Adrenal gland (tissue), 19 donors: ENCODE measurements at places on chromosomes 13 and 19.

- DNase-seq = no peak
These were observed 6.1 kb upstream of the ECH1 start for GRCh38 chr19:38837656-38838121.

DNA sequence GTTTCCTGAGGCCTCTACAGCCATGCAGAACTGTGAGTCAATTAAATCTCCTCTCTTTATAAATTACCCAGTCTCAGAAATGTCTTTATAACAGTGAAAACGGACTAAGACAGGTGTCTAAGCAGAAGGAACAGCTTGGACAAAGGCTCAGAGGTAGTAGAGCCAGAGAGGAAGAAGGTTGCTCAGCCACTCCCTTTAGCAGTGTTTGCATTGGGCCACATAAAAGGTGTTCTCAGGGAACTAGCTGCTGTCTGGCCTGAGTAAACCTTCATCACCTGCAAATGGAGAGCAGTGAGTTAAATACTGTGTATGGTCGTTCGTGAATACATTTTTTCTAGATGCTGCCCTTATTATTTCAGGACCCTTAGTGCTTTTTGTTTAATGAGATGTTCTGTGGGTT, 383.4 kb downstream of the EFNB2 start:
- no peak for DNase-seq

DNA sequence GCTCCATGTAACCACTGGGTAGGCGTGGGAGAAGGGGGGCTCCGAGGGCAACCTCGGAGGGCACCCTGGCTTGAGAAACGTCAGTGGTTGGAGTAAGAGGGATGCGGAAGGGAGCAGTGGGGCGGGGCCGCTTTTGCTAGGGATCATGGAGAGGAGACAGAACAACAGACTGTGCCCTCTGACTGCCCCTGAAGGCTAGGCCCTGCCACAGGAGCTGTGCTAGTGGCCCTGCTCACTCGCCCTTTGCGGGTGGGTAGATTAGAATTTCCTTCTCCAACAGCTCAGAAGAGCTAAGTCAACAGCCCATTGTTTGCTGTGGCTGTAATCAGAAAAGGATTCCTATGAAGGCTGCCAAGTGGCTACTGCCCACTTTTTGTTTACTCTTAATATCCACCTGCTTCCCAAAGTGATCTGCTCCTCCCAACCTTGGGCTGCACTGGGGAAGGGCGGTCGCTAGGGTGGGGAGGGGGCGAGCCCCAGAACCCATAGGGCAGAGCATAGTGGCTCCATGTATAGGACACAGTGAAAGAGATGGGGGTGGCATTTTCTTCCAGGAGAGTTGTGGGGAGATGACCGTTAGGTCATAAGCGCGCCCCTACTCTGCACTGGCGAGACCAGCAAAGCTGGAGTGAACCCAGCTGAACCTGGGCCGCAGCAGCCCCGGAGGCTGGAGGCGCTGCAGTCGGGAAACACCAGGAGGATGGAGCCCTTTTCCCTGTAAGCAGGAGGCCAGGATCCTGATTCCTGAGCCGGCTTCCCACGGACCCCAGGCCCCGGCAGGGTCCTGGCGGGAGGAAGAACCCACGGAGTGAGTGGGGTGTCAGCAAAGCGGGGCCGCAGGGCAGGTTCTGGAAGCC, 1.9 kb upstream of the C1QTNF9 start:
- no peak for DNase-seq

GRCh38 chr19:35195830-35196229, 32.7 kb downstream of the FAM187B start:
- no peak for DNase-seq

DNA sequence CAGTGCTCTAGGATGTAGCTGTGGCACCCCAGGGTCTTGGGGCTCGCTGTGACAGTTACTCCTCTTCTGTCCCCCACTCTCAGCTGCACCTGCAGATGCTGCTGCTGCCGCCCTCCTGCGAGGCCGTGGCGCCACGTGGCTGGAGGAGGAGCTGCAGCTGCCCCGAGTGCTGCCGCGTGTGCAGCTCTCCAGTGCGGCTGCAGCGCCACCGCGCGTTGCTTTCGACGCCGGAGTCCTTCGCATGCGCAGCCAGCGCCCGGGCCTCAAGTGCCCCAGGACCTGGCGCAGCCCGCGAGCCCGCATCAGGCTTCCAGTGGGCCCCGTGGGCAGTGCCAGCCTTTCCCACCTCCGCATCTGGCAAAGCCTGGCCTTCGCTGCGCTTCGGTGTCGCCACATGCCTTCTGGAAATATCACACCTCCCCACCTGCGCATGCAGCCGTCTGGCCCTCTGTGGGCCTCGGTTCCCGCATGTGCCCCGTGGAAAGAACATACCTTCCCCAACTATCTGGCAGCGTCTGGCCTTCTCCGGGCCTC, 692 bp upstream of the ZNF580 start:
- DNase-seq = peak; percentile 80

GRCh38 chr19:1082165-1082927, 12.8 kb downstream of the POLR2E start:
- DNase-seq = peak; percentile 79

DNA sequence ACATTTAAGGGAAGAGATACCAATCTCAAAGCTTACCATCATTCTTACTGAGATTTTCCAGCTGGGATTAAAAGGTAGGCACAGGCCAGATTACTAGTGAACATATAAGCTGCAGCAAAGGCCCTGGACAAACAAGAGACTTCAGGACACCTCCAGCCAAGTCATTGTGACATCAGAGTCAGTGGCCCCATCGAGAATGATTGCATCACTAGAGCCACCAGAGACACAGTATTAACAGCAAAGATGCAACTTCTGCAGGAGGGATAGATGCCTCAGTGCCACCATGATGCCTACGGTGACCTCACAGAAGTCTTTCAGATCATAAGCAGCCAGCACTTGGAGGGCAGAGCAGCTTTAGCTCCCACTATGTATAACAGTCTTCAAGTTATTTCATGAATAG, 8.6 kb downstream of the RUBCNL start:
- no peak for DNase-seq

GRCh38 chr19:40995355-40995754, 4.3 kb downstream of the CYP2B6 start:
- DNase-seq = no peak

- DNase-seq = no peak
These were observed 56.5 kb downstream of the INTS6 start for GRCh38 chr13:51396352-51396751.

GRCh38 chr19:45814851-45815480, at the start of gene RSPH6A:
RSPH6A (minus strand) TSS chr19:45815308; CDS start chr19:45815176, 132 bp downstream.
- DNase-seq = no peak

DNA sequence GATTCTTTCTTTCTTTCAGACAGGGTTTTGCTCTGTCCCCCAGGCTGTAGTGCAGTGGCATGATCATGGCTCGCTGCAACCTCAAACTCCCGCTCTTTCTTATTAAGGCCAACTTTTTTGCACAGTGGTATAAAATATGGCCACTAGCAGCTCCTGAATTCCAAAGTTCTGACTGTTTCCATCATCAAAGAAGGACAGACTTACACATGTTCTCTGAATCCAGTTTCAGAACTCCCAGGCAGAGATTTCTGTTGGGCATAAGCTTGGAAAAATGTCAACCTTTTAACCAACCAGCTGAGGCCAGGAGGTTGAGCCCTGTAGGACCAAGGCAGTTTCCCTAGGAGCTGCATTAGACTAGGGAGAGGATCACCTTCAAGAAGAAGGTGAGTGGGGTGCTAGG, 184.1 kb downstream of the HS6ST3 start:
- no peak for DNase-seq

DNA sequence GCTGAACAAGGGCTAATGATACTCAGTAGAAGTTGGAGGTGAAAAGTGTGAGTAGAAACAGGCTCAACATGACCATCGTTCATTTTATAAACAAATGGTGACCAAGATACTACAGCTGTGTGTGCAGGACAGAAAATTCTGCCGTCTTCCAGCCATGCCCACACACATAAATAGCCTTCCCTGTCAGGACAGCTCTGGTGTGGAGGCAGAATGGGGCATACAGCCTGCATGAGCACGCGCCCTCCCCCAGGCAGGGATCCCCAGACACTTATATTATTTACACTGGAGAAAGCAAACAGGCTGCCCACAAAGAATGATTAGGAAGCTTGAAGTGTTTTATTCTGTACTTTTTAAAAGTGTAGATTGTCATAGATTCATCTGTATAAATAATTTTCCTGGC, 20.4 kb downstream of the GJA3 start:
- no peak for DNase-seq

GRCh38 chr19:56101095-56101494, 20.0 kb downstream of the ZNF787 start:
- DNase-seq = no peak

- peak; percentile 40 for DNase-seq
These were observed 72.1 kb upstream of the MYCBP2 start for GRCh38 chr13:77398825-77399620.

DNA sequence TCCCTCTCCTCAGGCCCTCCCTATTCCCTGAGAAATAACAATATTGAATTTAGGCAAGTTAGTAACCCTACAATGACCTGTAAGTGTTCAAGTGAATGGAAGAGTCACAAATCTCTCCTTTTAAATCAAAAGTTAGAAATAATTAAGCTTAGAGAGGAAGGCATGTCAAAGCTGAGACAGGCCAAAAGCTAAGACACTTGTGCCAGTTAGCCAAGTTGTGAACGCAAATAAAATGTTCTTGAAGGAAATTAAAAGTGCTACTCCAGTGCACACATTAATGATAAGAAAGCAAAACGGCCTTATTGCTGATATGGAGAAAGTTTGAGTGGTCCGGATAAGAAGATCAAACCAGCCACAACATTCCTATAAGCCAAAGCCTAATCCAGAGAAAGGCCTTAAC, 120.9 kb downstream of the RBM26 start:
- DNase-seq = no peak

GRCh38 chr19:28482221-28482620, 730.7 kb downstream of the UQCRFS1 start:
- no peak for DNase-seq

DNA sequence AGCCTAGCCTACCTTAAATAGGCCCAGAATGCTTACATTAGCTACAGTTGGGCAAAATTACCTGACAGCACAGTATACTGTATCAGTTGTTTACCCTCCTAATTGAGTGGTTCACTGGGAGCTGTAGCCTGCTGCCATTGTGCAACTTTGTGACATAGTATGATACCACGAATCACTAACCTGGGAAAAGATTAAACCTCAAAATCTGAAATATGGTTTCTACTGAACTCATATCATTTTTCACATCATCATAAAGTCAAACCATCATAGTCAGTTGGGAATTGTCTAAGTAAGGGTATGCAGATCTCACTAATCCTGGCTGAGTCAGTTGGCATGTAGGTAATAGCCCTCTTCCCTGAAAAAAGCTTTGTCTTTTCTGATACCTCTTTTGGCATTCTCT, 9.2 kb downstream of the PAN3 start:
- DNase-seq = no peak

DNA sequence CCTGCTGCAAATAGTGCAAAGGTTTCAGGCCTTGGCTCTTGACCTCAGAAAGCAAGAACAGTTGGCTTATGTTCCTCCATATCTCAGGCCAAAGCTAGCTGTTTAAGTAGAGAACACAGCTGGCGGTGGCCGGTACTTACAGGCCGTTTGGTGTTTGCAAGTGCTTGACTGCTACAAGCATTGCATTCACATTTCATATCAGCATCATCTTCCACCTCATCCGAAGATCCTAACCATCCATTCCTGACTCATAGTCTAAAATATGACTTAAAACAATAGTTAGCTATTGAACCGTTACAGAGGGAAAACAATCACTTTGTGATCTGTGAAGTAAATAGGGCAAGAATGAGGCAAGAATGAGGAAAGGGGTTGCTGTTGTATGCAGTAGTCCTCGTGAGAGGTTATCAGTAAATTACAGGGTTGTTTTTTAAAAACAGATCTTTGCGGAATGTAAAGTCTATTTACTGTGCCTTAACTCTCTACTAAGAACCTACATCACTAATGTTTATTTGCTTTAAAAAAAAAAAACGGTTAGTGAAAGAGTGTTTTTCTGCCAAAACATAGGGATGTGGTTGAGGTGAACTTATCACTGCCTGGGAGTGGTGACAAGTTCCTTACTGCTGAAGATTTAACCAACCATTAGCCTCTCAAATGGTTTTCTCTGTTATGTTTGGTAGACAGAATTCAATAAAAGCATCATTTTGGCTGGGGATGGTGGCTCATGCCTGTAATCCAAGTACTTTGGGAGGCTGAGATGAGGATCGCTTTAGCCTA, 21.6 kb upstream of the WDR88 start:
- DNase-seq = no peak

GRCh38 chr19:1226522-1227303, 11.1 kb downstream of the CBARP start:
- DNase-seq = no peak
